ENCODE measurements at places on chromosomes 4 and X.

GRCh38 chr4:36385951-36386571 lies 104.6 kb downstream of the DTHD1 start:
- DNase-seq = no peak

DNA sequence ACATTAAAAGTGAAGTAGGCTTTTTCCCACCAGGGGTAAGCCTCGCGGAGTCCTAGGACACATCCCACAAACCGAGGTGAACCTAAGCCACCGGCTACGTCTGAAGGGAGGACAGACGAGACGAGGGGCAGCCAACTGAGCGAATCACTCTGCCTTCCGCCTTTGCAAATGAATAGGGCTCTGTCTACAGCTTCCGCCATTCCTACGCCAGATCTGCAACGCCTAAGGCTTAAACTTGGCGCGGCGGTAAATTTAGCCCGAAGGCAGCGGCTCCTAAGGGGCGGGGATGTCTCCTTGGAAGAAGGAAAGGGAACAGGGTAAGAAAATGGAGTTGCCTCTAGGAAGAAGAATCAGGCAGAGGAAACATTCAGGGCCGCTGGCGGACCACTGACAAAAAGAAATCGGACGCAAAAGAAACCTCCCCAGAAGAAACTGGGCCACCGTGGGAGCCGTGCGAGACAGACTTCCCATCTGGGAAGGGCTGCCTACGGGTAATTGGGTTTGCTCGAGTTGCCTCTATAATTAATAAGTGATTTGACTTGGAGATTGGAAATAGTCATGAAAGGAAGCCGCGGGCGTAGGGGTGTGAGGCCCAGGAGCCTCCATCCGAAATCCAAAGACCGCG lies 90.5 kb downstream of the BCOR start:
- no peak for DNase-seq

DNA sequence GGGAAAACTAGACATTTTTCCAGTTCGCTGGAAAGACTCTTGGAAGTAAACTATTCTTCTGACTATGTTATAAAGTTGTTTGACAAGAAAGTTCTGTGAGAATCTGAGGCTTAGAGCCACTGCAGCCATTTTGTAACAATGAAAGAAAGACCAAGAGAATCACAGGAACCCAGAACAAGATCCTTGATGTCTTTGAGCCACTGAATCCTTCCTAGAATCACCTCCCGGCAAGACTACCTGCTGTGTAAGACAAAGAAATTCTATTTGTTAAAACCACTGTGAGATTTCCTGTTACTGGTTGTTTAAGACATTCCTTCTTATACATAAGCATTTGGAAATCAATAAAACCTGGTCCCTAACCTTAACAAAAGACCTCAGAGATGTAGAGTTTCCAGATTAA lies 175.7 kb upstream of the RASGEF1B start:
- no peak for DNase-seq

DNA sequence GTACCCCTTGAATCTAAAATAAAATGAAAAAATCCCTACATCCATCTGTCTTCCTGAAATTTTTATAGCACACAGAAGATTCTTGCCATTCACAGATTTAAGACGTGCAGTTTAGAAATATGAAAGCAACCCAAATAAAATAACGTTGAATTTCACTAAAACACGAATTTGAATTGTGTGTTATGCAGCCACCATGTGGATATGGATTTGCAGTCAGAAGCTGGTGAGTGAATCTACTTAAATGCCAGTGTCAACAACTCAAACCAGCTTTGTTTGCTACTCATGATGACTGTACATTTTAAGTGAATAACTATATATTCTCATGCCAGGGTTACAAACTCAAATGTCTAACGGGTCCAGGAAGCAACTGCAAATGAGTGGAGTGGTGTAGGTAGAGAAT lies 173.0 kb upstream of the HAND2 start:
- no peak for DNase-seq

Measured in AG09319 (cell line).